ENCODE measurements at places on chromosomes 16 and 17.

GRCh38 chr16:78535098-78535497, 435.6 kb downstream of the WWOX start:
- no peak for DNase-seq

DNA sequence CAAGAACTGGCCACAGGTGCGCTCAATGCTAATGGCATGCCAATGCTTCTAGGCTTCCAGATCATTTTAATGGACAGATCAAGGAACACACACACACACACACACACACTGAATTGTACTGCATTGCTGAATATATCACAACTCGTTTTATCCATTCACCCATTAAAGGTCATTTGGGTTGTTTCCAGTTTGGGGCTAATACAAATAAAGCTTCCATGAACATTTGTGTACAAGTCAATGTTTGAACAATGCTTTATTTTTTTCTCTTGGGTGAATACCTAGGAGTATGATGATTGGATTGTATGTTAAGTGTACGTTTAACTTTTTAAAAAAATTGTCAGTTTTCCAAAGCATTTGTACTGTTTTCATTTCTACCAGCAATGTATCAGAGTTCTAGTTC, 3.6 kb upstream of the PCTP start:
- no peak for DNase-seq

- no peak for DNase-seq
These were observed 287.2 kb upstream of the HSBP1 start for GRCh38 chr16:83520596-83520995.

GRCh38 chr17:79473111-79473875, 137.6 kb downstream of the RBFOX3 start:
- DNase-seq: no peak

- DNase-seq: no peak
These were observed 7.7 kb downstream of the MINK1 start for GRCh38 chr17:4840893-4841242.

DNA sequence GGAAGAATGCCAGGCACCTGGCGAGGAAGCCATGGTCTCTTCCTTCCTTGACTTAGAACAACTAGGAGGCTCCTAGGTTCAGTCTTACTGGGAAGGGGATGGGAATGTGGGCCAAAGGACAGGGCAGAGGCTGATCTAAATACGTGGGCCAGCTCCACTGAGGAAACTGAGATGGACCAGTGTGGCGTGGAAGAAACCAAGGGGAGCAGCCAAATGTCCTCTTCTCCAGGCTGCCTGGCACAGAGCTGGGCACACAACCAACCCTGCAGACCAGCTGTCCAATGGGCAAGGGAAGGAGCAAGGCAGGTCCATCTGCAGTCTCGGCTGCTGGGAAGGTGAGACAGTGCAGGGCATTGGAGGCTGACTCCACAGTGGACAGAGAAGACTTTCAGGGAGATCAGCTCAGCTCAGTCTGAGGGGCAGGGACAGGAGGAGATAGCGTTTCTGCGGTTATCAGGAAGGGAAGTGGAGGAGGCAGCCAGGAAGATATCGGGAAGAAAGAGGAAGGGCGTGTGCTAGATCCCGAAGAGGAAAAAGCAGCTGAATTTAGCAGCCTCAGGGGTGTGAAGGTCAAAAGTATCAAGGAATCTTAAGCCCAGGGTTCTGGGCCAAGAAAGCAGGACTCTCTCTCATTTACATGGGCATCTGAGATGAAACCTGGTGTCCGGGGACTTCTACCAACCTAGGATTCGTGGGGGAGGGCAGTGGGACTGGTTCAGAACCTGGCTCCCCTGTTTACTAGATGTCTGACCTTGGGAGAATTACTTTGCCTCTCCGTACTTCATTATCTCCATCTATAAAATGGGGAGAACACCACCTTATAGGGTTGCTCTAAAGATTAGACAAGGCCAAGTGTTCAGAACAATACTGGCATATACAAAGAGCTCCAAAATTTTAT, 1.8 kb downstream of the KIFC3 start:
- no peak for DNase-seq

DNA sequence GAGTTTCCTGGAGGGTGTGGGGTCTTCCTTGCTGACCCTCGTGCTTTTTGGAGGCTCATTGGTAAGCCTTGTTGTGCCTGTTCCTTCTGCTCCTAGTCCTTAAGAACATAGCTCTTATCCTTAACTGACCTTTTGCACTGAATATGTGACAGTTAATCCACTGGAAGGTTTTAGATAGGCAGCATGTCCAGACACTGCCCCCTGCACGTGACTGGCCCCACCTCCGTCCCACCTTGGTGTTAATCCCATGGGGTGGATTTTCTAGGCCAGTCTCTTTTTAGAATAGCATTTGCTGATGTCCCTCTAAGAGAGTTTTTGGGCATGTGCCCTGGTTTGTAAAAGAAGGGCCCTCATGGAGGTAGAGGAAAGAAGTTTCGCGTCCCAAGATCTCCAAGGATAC, 58.3 kb downstream of the RBFOX1 start:
- DNase-seq: no peak

- no peak for DNase-seq
These were observed 36.6 kb downstream of the BAHCC1 start for GRCh38 chr17:81431545-81432482.

DNA sequence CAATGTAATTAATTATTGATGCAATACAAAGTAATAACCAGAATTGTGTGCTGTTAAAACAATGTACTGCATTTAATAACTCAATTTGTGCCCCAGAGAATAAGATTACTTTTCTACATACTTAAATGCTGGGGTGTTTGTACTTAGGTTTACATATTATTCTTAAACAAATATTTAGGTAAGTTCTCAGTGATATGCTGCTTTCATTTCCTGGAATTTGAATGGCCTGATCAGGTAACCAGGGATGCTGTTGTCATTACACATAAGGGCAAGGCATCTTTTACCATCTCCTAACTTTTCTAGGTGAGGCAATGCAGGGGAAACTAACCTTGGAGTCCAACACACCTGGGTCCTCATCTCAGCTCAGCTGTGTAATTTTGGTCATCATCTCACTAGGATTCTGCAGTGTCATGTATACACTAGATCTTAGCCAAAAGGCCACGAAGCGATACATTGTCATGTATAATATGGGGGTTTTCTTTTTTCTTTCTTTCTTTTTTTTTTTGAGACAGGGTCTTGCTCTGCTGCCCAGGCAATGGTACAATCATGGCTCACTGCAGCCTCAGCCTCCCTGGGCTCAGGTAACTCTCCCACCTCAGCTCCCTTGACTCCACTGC, 45.2 kb downstream of the MYO1D start:
- no peak for DNase-seq

DNA sequence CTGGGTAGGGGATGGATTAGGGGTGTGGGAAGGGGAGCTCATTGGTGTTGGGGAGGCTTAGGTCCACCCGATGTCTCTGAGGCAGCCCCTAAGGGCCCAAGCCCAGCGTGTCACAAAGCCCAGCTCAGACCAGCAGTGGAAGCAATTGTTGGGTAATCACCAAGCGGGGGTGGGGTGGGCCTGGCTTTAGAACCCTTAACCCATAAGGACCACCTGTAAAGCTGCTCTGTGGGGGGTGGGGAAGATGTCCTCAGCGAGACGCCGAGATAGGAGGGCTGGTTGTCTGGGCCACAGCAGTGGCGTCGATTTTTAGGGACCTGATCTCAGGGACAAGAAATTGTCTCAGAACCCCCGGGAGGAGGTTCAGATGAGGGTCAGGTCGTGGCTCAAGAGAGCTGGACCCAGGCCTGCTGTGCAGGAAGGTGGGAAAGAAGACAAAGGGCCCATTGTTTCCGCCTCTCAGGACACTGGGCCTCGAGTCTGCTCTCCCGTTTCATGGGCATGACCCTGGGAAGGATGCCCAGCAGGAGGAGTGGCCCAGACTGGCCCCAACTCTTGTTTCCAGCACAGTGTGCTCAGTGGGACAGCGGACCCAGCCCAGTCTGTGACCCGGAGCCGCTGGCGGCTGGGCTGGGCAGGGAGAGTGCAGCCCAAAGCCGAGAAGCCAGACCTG, 15.9 kb downstream of the ST6GALNAC2 start:
- DNase-seq: no peak

- no peak for DNase-seq
These were observed 10.0 kb upstream of the RPL13 start for GRCh38 chr16:89550421-89551007.

- no peak for DNase-seq
These were observed 84.3 kb downstream of the TNFRSF13B start for GRCh38 chr17:16887523-16888095.

DNA sequence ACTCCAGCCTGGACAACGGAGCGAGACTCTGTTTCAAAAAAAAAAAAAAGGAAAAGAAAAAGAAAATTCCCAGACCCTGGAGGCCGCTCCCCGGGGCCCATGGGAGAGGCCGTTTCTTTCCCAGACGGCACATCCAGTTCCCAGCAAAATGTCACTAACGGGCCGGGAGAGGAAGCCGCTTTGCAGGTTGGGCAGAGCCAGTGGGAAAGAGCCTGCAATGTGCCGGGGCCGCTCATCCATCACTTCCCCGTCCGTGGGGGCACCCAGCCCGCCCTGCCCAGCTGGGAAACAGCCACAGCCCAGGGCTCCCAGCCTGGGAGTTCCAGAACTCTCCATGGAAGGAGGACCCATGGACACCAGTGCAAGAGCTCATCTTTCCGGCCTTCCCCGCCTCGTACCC, 41.8 kb upstream of the PABPN1L start:
- DNase-seq: no peak

DNA sequence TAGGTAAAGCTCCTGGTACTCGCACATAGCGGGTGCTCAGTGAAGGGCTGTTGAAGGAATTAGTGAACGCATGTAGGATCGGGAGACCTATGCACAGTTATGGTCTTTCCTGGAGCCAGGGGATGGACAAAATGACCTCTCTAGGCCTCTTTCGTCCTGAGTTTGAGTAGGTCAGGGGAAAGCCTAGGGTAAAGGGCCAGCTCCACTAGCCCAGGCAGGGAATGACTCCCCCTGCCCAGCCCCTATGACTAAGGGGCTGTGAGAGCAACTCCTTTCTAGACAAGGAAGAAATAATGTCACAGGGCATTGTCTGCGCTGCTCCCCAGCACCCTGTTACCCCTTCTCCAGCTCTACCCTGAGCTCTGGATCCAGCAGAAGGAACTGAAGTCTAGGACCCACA, 24.6 kb upstream of the FMNL1 start:
- DNase-seq: no peak

DNA sequence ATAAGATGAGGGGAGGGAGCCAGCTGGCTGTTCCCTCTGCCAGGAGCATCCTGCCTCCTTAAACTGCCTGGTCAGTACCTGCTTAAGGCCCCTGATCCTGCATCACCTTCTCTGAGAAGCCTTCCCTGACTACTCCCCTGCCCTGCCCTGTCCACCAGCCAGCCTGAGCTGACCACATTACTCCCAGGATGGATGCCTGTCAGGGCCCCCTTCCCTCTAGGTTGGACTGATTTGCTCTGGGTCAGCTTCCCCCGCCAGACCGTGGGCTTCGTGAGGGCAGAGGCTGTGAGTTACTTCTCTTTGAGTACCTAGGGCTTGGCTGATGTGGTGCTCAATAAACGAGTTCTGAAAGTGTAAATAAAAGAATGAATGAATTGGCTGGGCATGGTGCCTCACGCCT, 63.3 kb downstream of the WSB1 start:
- no peak for DNase-seq

GRCh38 chr17:57572600-57572999, 172.5 kb downstream of the CCDC182 start:
- no peak for DNase-seq

GRCh38 chr16:74169066-74169465, 127.5 kb upstream of the PSMD7 start:
- DNase-seq: no peak

GRCh38 chr16:89458967-89459366, 31.4 kb downstream of the ANKRD11 start:
- DNase-seq: no peak

- DNase-seq: no peak
These were observed 40.5 kb downstream of the LYRM1 start for GRCh38 chr16:20940871-20941635.

DNA sequence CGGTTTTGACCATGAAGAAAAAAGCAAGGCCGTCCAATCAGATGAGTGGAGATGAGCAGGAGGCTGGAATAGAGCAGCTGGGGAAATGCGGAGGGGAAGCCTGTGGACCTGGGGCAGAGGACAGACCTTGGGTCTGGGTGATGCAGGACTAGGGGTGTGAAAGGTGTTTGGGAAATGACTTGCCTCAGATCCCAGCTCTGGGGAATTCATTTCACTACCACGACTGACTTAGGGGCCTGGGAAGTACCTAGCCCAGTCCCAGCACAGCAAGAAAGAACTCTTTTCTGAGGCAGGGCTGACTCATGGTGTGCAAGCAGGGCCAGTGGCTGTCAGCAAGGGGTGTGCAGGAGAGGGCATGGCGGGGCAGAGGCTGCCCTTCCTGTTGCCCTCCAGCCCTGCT, 14.8 kb downstream of the DNAI2 start:
- no peak for DNase-seq

- no peak for DNase-seq
These were observed 854 bp upstream of the SSTR5 start for GRCh38 chr16:1071561-1072225.

GRCh38 chr16:47037396-47037745, 63.9 kb upstream of the DNAJA2 start:
- DNase-seq: no peak

GRCh38 chr17:21171970-21172510, 41.9 kb downstream of the TMEM11 start:
- DNase-seq: no peak
